Osteocyte (in vitro differentiated cells): ENCODE measurements at places on chromosomes 7 and 10.

- peak; percentile 83 for DNase-seq
Observed at GRCh38 chr10:6089334-6090219, 743 bp downstream of the RBM17 start.

DNA sequence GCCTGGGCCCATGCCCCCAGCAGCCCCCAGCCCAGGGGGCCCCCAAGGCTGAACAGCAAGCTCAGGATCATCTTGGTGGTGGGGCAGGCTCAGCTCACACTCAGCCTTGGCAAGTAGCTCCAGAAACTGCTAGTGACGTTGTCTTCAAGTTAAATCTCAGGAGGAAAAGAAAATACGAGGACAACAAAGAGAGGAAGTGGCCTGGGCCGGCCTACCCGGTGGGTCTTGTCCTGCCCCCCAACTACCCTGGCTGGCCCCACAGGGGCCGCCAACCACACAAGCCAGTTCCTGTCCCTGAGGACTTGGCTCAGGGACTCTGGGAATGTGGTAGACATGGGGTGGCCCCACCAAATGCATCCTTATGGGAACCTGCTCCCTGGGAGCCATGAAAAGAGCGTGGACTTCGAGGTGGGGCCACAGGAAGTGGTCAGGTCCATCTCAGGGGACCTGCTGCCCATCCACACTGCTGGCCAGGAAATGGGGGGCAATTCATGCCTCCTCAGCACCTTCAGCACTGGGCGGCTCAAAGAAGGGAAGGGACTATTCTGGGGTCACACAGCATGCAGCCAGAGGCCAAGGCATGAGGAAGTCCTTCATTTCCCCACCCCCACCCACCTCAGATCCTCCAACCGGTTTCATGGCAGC is at the start of gene MMRN2:
MMRN2 (minus strand) TSS at position 145 of the 645 bp plus-strand sequence; CDS start at position 71, 74 bp downstream.
- no peak for DNase-seq

DNA sequence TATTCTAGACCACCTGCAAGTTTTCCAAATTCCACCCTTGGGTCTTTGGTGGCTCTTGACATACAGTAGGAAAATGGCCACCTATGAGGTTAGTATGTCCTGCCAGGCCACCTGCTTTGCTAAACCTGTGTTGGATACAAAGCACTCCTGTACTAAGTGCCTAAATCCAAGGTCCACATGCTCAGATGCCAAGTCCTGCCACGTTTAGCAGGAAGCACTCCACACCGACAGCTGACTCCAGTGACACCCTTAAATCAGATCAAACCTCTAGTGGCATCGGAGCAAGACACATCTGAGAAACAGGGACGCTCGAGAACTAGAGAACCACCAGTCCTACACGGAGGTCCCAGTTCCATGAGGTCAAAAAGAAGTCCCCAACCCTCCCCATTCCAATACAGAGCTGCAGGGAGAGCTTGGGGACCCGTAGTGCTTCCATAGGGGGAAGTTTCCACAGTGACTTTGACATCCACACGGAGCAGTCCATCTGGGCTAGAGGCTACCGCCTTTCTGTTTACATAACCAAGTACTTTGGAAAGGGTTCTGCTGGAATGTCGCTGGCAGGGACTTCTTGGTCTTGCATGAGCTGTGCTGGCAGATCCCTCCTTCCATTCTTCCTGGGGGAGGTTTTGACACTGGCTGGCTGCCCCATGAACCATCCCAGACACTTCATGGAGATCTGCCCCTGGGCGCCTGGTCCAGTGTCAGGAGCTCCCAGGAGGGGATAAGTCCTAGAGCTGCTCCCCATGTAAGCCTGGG is 290.6 kb downstream of the PRPF18 start:
- no peak for DNase-seq

DNA sequence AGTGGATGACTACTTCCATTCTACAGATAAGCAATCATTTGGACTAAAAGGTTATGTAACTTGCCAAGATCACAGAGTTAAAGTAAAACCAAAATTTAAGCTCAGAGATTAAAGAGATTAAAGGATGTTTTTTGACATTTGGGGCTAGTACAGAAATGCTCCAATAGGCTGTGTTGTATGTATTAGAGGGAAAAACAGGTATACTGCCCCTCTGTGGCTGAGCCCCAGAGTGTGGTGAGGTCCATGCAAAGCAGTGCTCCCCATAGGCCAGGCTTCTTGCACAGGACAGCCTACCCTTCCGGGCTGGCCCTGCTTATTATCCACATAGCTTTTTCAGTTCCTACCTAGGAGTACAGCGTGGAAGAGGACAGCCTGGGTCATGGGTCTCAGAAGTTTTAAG is 322.8 kb downstream of the POM121L12 start:
- no peak for DNase-seq

DNA sequence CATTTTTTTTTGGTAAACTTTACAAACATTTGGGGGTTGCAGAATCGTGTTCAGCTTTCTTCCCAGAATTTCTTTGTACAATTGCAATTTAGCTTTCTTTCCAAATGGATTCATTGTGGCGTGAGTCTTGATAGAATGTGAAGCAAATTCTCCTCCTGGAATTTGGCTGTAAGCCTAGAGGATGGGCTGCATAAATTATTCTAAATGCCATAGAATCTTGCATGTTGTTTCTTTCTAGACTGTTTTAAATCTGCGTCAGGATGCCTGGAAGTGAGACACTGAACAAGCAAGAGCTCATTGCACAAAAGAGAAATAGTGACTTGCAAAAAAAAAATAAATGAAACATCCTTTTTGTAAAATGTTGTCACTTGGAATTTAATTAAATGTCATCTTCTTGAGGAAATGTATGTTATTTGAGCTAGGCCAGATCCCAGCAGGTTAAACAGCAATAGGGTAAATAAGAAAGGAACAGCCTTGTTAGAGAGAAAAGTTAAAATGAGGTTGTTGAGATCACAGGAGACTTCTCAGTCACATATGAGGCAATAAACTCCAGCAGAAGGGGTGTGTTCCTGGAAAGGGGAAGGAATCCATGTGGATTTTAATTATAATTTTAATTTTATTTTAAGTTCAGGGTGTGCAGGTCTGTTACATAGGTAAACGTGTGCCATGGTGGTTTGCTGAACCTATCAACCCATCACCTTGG is 483.0 kb downstream of the PLXDC2 start:
- DNase-seq: no peak

DNA sequence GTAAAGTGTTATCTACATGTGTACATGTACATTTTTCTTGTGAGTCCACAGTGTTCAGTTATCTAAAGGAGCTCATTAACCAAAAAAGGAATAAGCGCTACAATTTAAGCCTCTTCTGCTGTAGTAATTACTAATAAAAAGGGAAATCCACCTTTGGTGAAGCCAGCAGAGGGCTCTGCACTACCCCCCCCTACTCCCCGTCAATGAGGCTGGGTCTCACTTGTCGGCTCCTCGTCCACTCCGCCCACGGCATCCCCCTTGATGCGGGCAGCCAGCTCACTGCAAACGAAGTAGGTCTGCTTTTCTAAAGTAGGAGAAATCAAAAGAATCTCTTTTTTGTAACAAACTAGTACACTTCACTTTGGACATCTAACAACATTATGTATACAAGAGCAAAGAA is 4.7 kb upstream of the WASHC2A start:
- DNase-seq: no peak

- no peak for DNase-seq
Observed at GRCh38 chr10:119370111-119370741, 162.9 kb downstream of the GRK5 start.

DNA sequence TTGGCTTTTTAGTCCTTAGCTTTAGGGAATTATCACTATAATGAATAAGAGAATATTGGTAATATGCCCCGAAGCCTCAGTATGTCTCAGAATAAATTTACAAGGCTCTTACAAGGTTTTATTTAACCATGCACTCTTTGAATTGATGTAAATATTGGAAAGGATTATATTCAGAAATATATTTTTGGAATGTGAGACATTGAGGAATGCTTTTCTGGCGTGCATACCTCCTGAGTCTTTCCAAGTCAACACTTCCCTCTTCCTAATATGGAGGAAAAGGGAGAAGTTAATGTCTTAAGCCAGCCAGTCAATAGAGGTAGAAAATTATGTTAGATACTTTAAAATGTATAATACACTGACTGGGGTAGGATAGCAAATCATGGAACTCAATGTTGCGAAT is 1.2 kb upstream of the OR2F1 start:
- DNase-seq: no peak

DNA sequence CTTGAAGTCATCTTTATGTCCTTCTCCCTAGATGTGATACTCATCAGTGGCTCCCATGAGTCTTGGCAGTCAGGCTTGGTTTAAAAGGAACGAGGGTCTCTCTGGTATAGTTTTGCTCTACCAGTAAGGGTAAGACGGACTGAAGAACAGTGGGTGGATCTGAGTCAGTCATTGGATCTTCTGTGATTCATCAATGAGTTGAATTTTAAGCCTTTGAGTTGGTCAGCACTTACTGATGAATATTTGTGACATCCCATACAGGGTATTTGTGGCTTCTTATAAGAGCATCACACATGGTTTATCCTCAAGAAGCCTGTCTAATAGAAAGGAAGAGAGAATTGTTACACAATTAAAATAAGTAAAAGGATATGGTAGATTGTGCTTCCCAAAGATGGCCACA is 87.3 kb upstream of the NAMPT start:
- no peak for DNase-seq

GRCh38 chr7:37430640-37431039 is 18.0 kb downstream of the ELMO1 start:
- DNase-seq: no peak

DNA sequence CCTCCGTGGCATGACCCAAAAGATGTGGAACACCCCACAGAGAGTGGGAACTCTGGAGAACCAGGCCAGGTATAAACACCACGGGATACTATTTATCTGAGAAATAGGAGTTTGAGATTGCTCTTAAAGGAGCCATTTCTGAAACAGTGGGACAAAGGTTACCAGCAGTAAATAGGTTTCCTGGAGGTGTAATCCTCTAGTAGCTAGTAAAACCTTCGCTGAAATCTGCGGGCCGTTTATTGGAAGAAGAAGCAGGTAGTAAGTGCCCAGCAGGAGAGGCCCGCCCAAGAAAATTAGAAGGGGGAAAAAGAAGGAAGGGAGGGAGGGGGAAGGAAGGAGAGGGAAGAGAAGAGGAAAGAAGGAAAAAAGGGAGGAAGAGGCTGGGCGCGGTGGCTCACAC is 51.6 kb downstream of the CHST3 start:
- no peak for DNase-seq

GRCh38 chr10:101095004-101095403 is 33.2 kb downstream of the KAZALD1 start:
- no peak for DNase-seq

- no peak for DNase-seq
Observed at GRCh38 chr7:45980973-45981372, 59.9 kb upstream of the IGFBP3 start.

DNA sequence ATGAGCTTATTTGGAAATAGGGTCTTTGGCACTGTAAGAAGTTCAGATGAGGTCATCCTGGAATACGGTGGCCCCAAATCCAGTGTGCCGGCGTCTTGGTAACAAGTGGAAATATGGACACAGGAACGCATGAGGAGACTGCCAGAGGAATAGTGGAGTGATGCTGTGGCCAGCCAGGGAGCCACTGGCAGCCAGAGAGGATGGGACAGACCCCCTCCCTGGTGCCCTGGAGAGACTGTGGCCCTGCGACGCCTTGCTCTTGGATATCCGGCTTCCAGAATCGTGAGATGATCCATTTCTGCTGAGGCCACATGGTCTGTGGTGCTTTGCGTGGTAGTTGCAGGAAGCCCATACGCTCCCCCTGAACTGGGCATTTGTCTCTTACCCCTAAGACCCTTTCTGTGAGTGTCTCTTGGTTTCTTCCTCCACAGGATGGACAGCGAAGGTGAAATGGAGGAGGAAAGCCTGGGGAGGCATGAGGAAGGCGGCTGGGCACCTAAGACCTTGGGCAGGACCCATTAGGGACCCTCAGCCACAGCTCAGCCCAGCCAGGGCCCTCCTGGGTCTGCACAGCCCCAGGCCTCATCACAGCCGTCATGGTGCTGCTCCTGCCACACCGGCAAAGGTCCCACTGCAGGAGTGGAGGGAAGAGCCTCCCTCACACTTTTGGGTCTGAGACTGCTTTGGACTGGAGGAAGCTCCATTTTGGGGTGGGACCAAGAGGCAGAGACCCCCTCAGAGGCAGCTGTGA is 53.6 kb downstream of the INSIG1 start:
- no peak for DNase-seq

DNA sequence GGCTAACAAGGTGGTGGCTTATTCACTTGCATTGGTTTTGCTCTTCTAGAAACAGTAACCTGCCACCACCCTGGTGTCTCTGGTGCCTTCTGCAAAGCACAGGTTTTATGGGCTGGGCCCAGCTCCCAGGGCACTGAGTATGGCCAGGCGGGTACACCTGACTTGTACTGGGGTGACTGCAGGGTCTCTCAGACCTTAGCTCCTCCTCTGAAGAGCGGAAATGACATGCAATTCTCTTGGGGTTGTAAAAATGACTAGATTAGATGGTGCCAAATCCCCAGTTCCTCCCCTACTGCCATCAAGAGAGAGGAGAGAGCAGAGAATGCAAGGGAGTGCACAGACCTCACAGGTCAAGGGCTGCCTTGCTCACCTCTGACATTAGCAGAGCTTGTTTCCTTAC is 14.7 kb downstream of the ESYT2 start:
- DNase-seq: no peak

DNA sequence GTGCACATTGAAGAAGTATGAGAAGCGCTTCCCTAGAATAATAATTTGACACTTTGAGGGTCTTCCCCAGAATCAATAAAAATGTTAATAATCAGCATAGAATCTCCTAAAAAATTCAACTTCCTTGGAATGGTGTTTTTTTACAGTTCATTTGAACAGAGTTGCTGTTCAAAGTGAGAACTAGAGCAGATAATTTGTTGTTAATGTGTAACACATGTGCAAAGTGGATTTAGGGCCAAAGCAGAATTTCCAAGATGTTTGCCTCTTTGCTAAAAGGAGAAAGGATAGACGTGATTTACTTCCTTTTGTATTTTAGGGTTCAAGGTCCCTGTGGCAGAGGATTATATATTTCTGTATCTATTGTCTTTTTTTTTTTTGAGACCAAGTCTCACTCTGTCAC is 73.8 kb downstream of the ZNF277 start:
- no peak for DNase-seq

GRCh38 chr10:21980691-21981090 is 22.8 kb downstream of the DNAJC1 start:
- DNase-seq: no peak

DNA sequence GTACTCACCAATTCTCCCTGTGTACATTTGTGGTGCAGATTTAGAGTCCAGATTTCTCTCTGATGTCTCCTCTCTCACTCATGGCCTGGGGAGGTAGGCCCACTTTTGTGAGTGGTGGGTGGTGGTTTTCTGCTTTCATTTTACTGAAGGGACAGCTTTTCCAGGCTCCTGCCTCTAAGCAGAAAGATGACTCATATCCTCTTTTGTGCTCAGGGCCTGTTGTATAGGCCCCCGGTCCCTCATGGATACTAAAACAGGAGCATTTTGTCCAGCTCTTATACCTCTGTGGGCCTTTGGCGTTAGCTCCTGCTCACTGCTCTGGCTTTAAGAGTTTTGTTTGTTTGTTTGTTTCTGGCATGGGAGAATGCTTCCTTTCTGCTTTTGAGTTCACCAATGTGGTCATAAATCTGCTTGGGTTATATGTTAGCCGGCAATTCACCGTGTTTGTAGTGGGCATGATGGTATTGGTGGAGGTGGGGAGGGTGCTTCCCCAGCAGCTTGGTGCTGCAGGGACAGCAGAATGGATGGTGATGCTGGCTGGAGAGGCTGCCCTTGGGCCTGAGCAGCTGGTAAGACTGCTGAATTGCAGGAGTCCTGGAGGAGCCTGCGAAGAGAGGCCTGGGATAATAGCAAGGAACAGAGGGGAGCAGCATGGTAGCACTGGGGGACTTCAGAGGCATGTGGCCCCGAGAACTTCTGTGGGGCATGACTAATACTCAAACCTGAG is 468.7 kb downstream of the RPS24 start:
- DNase-seq: peak; percentile 51
